ENCODE measurements at places on chromosomes 6 and 20.

DNA sequence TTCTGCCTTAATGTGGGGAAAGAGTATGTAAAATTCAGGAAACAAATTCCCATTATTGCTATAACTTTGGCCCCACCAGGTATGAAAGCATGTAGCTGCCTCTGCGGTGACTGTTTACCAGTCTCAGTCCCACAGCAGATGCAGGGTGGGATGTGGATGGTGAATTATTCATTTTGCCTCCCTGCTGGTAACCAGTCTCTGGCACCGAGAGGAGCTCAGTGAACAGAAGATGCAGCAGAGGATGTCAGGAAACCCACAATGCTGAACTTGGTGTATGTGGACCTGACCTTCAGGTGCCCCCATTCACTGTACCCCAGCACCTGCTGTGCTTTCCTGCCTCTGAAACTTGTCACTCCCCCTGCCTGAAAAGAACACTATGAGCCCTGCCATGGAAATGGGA, 8.8 kb upstream of the METTL24 start:
- no peak for DNase-seq

- DNase-seq = no peak
Measured at GRCh38 chr6:80531681-80532619, 425.5 kb downstream of the BCKDHB start.

DNA sequence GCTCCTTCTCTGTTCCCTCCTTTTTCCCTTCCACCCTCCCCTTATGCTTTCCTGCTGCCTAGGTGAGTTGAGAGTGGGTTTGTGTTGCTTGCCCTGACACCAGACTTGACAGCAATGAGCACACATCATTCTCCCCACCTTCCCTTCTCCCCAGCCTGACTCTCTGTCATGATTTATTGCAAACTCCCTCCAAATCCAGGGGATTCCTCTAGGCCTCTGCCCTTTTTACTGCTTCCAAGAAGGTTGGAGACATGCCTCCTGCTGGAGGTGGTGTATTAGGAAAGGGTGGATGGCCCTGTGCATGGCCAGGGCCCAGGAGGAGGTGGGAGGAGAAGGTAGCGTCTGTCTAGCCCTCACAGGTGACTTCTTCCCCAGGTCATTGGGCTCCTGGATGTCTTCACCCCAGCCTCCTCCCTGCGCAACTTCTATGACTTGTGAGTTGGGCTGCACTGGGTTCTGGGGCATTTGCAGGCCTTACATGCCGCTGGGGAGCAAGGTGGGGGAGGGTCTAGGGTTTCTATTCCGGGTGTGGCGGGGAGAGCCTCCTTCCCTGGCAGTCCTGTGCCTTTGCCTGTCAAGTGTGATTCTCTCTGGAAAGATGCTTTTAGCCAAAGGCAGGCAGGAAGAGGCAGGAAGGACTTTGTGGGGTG, 2.1 kb downstream of the MAPK13 start:
- DNase-seq = no peak

GRCh38 chr6:33983109-33983716, 162.7 kb downstream of the GRM4 start:
- DNase-seq = no peak

DNA sequence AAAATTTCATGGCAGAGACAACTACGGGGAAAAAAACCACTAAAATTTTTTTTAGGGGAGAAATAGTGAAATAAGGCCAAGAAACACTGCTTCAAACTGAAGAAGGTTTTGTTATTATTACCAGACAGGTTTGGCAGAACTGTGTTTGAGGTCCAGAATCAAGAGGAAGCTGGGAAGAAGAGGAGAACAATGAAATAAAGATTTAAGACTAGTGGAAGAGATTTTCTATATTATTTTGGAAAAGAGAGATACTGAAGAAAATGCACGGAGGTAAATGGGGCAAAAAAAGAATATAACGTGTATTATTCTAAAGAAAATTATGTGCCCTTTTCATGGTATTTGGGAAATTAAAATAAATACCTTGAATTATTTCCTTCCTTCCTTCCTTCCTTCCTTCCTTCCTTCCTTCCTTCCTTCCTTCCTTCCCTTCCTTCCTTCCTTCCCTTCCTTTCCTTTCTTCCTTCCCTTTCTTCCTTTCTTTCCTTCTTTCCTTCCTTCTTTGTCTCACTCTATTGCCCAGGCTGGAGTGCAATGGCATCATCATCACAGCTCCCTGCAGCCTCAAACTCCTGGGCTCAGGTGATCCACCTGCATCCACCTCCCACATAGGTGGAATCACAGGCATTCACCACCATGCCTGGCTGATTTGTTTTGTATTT, 124.3 kb downstream of the GJA1 start:
- DNase-seq = no peak

- DNase-seq = no peak
Measured at GRCh38 chr6:63724721-63725120, 89.1 kb downstream of the PHF3 start.

DNA sequence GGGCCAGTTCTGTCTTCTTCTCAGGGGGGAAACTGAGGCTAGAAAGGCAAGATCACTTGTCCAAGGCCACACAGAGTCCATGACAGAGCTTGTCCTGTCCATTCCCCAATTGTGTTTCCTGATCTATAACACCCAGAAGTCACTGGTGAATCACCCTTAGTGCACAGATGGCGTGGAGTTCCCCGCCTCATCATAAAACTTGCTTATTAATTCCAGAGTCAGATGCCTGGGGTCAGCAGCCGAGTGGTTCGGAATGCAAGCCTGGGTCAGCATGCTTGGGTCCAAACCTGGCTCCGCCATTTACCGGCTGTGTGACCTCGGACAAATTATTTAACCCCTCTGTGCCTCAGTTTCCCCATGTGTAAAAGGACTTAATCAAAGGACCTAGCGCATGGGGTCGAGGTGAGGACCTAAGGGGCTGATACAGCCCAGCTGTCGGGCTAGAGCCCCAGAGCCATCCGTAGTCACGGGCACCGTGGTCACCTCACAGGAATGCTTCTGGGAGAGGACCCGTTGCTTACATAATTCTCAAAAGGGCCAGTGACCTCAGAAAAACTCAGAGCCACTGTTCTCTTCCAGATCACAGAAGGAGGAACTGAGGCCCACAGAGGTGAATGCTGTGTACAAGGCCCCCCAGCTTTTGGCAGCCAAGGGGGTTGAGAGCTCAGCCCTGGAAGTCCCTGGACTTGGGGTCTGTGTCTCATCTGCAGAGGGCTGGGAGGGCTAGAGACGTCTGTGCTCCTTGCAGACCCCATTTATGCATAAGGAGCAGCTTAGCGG, 1.4 kb upstream of the ZBP1 start:
- no peak for DNase-seq

GRCh38 chr6:113328886-113329381, 528.2 kb upstream of the MARCKS start:
- DNase-seq = no peak

GRCh38 chr6:123480986-123481385, 155.8 kb downstream of the TRDN start:
- no peak for DNase-seq

DNA sequence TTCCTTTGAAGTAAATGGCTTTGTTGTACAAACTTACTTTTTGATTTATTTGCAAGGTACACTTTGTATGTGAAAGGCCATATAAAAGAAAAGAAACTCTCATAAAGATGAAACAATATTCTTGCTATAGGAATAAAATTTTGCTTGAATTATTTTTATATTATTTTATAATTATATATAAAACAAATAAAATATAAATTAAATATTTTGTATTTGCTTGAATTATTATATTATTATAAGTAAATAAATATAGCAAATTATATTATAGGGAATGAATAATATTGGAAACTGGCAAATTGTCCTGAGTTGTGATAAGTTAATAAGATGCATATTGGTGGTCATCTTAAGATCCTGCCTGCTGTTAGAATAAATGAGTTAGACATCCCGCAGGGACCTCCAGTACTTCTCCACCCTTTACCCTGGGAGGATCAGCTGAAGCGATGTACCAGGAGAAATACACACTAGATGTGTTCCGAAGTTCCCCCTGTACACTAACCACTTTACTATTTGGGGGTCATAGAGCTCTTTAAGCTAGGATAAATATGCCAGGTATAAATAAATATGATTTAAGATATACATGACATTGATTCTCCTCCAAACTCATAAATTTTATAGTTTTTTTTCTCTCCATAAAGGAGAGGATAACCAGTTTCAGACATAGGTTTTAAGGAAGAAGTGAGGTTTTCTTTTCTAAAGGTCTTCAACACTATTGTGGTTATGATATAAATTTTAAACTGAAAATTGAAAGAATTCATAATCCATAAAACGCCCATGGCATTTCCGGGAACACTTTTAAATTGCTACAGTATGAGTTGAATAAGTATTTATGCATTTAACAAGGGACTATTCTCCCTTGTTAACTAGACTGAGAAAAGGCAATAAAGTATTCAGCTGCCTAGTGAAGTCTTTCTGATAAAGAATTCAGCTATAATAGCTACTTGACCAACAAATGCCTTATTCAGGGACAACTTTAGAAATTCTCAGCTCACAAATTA, 486.3 kb upstream of the MARCKS start:
- DNase-seq = no peak

DNA sequence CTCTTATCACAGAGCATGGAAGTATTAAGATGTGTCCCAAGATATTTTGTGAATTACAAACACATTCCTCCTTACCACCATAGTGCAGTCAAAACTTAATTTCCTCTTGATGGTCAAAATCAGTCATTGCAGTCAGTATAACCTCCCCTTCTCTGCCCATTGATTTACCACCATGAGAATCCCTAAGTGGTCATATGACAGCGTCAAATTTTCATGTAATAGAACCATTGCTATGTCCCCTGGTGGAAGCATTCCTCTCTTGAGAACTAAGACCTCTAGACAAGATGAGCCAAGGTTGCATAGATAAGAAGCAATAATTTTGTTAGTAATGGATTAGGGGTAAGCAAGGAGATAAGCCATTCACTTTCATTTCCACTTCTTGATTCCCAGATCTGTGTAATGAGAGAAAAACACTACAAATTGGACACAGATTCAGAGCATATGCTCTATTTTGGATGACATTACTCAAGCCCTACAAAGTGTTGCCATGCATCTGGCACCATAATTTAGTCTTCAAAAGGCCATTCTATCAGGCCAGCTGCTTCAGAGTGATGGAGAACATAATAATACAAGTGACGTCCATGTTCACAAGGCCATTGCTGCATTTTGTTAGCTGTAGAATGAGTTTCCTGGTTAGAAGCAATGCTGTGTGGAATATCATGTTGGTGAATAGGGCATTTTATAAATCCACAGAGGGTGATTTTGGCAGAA, 49.6 kb upstream of the PDE7B start:
- no peak for DNase-seq

GRCh38 chr20:46302106-46302505, 6.2 kb downstream of the CDH22 start:
- DNase-seq = no peak

DNA sequence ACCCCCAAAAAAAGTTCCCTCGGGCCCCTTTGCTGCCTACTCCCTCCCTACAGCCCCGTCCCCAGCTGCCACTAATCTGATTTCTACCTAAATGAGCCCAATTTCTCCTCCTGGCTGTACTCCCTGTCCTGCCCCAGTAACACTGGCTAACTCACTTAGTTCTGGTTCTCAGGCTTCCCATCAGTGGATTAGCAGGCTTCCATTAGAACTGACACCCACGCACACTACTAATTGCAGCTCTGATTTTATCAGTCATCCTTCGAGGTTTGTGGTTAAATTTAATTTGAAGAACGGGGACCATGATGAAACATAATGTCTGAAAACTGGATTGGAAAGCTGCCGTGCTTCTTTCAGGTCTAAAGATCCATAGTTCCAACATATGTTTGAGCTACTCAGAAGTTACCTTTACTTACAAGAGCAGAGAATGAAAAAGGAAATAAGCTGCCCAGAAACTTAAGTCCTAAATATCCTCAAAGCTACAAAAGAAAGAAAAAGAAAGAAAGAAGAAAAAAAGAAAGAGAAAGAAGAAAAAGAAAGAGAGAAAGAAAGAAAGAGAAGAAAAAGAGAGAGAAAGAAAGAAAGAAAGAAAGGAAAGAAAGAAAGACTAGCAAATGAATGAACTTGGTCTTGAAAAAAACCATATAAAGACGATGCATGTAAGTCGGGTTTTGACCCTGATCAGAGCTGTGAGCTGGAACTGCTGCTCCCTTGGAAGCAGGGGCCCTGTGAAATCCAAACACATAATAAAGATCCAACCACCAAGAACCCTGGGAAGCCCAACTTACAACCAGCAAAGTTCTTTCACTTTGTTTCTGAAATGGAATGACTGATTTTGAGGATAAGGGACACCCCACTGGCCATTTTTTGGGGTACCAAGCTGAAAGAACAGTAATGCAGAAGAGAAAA, 51.7 kb downstream of the CNKSR3 start:
- no peak for DNase-seq

DNA sequence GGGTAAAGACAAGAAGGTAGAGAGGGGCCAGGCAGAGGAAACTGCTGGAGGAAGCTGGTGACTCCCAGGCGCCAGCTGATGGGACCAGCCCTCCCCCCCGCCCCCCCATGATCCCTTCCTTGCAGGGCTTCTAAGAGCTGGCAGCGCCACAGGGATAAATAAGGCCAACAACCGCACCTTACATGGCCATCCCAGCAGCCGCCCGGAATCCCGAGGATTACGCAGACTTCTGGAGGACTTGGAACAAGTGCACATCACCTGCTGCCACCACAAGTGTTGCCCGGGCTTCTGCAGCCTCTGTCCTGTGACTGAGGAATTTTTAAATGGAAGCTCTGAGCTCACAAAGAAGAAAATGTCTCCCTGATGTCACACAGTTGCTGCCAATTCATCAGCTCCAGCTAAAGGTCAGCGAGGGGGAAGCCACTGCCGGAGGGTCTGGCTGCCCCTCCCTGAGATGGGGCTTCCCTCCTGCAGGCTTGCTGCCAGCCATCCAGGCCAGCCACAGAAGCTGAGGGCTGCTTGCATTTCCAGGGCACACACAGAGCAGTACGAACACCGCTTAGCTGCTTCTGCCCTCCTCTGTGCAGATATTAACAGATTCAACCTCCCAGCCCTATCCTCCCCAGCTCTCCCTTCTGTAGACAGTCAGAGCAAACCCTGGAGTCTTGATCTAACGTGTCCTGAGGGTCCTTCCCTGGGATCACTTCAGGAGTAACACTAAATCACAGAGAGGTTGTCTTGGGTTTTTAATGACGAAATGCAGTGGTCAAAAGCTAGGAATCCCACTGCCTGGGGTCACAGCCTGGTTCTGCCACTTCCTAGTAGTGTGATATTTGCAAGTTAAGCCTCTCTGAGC, 38.6 kb upstream of the PIM1 start:
- no peak for DNase-seq

DNA sequence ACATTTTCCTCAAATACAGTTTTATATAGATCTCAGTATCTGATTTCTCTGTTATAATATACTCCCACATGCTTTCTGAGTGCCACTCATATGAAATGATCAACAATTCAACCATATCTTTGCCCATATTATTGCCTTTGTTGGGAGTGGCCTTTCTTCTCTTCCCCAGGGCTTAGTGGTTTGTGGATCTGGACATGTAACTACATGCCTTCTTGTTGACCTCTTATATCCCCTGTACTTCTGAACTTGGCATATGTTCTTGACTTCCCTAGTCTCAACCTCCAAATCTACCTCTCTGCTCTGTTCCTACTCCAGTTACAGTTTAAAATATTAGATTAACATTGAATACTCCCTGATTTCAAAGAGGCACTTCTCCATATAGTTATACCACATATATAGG, 34.3 kb upstream of the PRIM2 start:
- no peak for DNase-seq

- no peak for DNase-seq
Measured at GRCh38 chr20:45346291-45346718, 1.9 kb downstream of the SDC4 start.

Measured in activated CD4-positive, alpha-beta T cell treated with anti-CD3 and anti-CD28 coated beads for 1 hour (primary cell).